ENCODE measurements at places on chromosomes 7 and 10.
A peak's percentile ranks its signal among the peaks of the same experiment; 100 is the strongest.

- no peak for DNase-seq
- no peak overlapping the region for H3K4me3 ChIP-seq
- H3K36me3 ChIP-seq: no peaks in the 10 kb centered on the region
- H3K4me1 ChIP-seq: no peaks in the 10 kb centered on the region
- no peak overlapping the region for H3K27ac ChIP-seq
Measured at GRCh38 chr7:140752533-140752932, 56.0 kb downstream of the NDUFB2 start.

GRCh38 chr7:46811529-46811928 is 770.4 kb downstream of the TNS3 start:
- H3K27me3 ChIP-seq: no peaks in the 10 kb centered on the region
- no peak overlapping the region for H3K27ac ChIP-seq
- no peak overlapping the region for H3K4me3 ChIP-seq
- peaks cover 10% of the 10 kb centered on the region for H3K4me1 ChIP-seq
- DNase-seq: no peak

DNA sequence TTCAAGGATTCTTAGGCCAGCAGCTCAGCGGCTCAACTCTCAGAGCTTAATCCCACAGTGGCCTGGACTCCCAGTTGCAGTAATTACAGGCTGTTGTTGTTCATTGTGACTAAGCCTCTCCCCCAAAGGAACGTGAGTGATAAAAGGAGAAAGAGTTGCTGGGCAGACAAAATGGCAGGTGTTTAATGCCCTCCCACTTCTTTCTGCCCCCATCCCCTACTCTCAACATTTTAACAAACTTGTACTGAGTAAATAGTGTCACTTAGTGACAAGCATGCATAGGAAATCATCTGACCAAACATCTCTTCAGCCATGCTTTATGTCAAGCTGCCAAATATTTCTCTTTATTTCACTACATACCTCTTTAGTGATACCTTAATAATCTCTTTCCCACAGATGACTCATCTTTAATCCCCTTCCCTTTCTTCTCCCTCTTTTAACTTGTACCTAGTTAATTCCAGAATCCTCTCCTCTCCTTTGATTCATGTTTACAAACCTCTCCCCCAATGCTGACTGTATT is 12.4 kb upstream of the MTERF1 start:
- no peaks in the 10 kb centered on the region for H3K36me3 ChIP-seq
- H3K4me1 ChIP-seq: peaks cover 20% of the 10 kb centered on the region
- DNase-seq: no peak
- no peak overlapping the region for H3K27ac ChIP-seq
- H3K4me3 ChIP-seq: no peak overlapping the region
- H3K27me3 ChIP-seq: no peaks in the 10 kb centered on the region

DNA sequence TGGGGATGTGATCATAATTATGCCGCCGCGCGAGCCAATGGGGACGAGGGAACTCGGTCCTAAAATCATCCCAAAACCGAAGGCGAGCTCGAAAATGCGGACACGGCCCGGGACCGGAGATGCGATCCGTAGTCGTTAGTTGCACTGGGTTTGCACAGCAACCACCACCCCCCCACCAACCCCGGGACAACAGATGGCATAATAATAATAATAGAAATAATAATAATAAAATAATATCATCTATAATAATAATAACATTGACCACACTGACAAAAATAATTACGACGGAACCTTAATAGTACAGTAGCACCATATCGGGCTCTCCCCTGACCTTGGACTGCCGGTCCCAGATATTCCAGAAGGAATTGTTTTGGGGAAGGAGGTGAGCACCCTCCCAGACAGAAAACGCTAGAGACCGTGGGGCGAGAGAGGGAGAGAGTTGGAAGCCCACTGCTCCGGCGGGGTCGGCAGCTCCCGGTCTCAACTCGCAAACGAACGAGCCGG is 1.1 kb upstream of the EMX2 start:
- no peak for DNase-seq
- H3K4me3 ChIP-seq: peak overlapping the region; percentile 46
- no peaks in the 10 kb centered on the region for H3K36me3 ChIP-seq
- peaks cover 44% of the 10 kb centered on the region for H3K4me1 ChIP-seq
- H3K27ac ChIP-seq: peak overlapping the region; percentile 44
- peaks cover 67% of the 10 kb centered on the region for H3K27me3 ChIP-seq

GRCh38 chr7:126698446-126698845 is 554.3 kb downstream of the GRM8 start:
- H3K36me3 ChIP-seq: no peaks in the 10 kb centered on the region
- no peak overlapping the region for H3K27ac ChIP-seq
- no peak for DNase-seq
- H3K27me3 ChIP-seq: no peaks in the 10 kb centered on the region
- no peaks in the 10 kb centered on the region for H3K4me1 ChIP-seq
- no peak overlapping the region for H3K4me3 ChIP-seq

DNA sequence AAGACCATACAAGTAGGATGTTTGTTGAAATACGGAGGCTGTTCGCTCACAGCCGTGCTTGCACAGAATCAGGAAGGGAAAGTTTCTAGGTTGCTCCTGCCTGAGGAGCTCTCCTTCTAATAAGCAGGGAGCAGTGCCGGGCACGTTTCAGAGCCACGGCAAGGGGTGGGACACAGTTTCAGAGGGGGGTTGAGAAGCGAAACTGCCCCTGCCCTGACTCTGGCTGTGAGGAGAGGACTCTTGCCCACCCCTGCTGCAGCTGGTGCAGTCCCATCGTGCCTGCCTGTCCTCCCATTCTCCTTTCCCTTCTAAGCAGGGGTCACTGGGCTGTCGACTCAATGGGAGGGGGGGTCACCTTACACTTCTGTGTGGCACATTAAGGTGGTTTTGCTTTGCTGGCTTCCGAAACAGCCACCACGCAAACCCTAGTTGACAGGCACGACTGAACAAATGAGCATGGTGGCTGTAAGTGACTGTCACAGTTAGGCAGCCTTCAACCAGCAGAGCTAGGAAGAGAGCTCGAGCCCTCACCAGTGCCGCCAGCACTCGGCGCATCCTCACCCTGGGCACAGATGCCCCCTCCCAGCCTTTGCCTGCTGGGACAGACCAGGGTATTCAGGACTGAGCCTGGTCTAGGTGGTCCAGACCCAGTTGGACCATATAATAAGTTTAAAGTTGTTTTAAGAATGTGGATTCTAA is 37.5 kb downstream of the ZNF467 start:
- peaks cover 17% of the 10 kb centered on the region for H3K27me3 ChIP-seq
- no peak for DNase-seq
- H3K4me1 ChIP-seq: no peaks in the 10 kb centered on the region
- H3K36me3 ChIP-seq: peaks cover 37% of the 10 kb centered on the region
- no peak overlapping the region for H3K27ac ChIP-seq

GRCh38 chr10:78890506-78890905 is 178.3 kb upstream of the ZMIZ1 start:
- H3K36me3 ChIP-seq: no peaks in the 10 kb centered on the region
- no peak overlapping the region for H3K27ac ChIP-seq
- no peak overlapping the region for H3K4me3 ChIP-seq
- peak; percentile 66 for DNase-seq

GRCh38 chr7:157389951-157390730 is 53.3 kb downstream of the DNAJB6 start:
- H3K4me1 ChIP-seq: peaks cover 12% of the 10 kb centered on the region
- no peak overlapping the region for H3K4me3 ChIP-seq
- no peaks in the 10 kb centered on the region for H3K27me3 ChIP-seq
- no peak overlapping the region for H3K27ac ChIP-seq

GRCh38 chr7:79091661-79092060 is 361.8 kb downstream of the MAGI2 start:
- H3K4me1 ChIP-seq: no peaks in the 10 kb centered on the region
- H3K4me3 ChIP-seq: no peak overlapping the region
- no peak for DNase-seq
- H3K27ac ChIP-seq: no peak overlapping the region
- no peaks in the 10 kb centered on the region for H3K27me3 ChIP-seq
- H3K36me3 ChIP-seq: no peaks in the 10 kb centered on the region

- H3K27ac ChIP-seq: no peak overlapping the region
- peaks cover 6% of the 10 kb centered on the region for H3K4me1 ChIP-seq
- H3K36me3 ChIP-seq: no peaks in the 10 kb centered on the region
- DNase-seq: no peak
- H3K4me3 ChIP-seq: no peak overlapping the region
- H3K27me3 ChIP-seq: no peaks in the 10 kb centered on the region
Measured at GRCh38 chr7:114860206-114860605, 61.7 kb upstream of the MDFIC start.

DNA sequence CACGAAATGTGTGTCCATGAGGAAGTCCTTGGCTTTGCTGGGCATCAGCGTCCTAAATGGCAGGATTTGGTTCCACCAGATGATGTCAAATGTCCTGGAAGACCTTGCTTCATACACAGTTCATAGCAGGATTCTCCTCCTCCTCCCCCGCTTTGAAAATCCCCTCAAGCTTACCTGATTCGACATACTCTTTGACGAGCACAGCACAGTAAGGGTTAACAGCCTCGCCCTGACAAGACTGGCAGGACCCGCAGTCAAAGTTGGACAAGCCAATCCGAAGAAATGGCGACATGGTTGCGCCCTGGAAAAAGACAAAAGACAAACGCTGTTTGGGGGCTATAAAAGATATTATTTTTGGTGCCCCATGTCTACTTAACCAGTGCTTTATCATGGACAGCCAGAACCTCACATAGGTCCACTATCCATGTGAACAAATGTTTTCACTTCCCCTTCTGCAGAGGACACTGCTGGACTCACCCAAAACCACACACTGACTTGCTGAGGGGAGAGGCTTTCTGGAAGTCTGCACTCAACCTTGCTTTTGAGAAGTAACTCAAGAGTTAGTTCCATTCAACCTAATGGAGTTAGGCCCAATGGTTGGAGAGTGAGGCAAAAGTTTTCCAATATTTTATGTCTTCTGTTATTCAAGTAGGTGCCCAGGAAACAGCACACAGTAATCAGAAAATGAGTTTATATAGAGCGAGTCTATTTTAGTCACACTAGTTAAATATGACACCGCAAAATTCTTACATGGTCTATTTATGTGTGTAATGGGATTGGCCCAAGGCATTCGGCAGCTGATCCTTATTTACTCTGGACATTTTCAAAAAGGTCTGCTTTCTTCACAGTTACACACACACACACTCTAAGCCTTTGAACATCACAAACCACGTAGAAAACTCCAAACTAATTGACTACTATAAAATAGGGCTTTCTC is 65.0 kb downstream of the PRKCQ start:
- H3K27me3 ChIP-seq: no peaks in the 10 kb centered on the region
- peak; percentile 60 for DNase-seq
- no peaks in the 10 kb centered on the region for H3K36me3 ChIP-seq
- H3K4me1 ChIP-seq: no peaks in the 10 kb centered on the region

- DNase-seq: no peak
- H3K4me1 ChIP-seq: peaks cover 9% of the 10 kb centered on the region
- H3K4me3 ChIP-seq: no peak overlapping the region
- H3K36me3 ChIP-seq: no peaks in the 10 kb centered on the region
- H3K27ac ChIP-seq: no peak overlapping the region
- H3K27me3 ChIP-seq: no peaks in the 10 kb centered on the region
Measured at GRCh38 chr10:35503578-35503977, 101.6 kb upstream of the GJD4 start.

GRCh38 chr7:47651355-47652317 is 69.7 kb upstream of the TNS3 start:
- no peaks in the 10 kb centered on the region for H3K27me3 ChIP-seq
- peak overlapping the region; percentile 34 for H3K27ac ChIP-seq
- H3K36me3 ChIP-seq: no peaks in the 10 kb centered on the region

DNA sequence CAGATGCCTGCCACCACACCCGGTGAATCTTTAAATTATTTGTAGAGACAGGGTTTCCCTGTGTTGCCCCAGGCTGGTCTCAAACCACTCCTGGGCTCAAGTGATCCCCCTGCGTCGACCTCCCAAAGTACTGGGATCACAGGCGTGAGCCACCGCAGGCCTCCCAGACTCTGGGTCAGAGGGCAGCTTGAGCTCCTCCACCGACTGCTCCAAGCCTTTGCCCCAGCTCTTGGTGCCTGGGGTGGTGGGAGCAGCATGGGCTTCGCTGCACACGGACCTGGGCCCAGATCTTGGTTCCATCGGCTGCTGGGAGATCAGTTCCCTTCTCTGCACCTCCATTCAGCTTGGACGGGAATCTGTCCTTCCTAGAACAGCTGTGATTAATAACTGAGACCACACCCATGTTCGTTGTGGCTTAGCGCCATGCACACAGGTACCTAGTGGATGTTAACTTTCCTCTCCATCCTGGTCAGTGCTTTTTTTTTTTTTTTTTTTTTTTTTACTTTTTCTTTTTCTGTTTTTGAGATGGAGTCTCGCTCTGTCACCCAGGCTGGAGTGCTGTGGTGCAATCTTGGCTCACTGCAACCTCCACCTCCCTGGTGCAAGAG is 125.3 kb downstream of the CUX1 start:
- H3K36me3 ChIP-seq: no peaks in the 10 kb centered on the region
- no peak overlapping the region for H3K4me3 ChIP-seq
- peaks cover 87% of the 10 kb centered on the region for H3K4me1 ChIP-seq

GRCh38 chr10:126670056-126670894 is at the start of gene C10orf90:
TSS of gene C10orf90 (minus strand) at chr10:126670693. CDS start at chr10:126670480, 213 bp downstream.
- H3K4me3 ChIP-seq: no peak within 1 kb of the TSS
- H3K27me3 ChIP-seq: no peaks in the 10 kb centered on the region
- H3K4me1 ChIP-seq: no peaks in the 10 kb centered on the region
- no peak within 1 kb of the TSS for H3K27ac ChIP-seq
- H3K36me3 ChIP-seq: no peaks in the 10 kb centered on the region

DNA sequence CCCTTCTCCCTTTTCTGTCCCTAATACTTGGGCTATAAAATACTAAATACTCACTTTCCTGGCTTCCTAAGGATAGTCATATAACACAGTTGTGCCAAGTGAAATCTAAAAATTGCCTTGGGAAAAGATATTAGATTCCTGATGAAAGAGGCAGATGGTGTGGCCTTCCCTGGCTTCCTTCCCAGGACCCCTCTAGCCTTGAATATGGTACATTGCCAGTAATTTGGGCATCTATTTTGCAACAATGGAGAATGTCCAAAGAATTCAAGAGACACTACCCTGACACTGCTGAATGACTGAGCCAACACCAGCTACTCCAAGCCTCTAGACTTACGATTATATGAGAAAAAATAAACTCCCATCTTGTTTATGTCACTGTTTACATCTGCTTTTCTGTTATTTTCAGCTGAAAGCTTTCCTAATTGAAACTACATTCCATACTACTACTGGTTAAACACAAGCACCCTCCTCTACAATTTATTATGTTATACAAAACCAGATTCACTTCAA is 17.9 kb downstream of the COPG2 start:
- H3K36me3 ChIP-seq: no peaks in the 10 kb centered on the region
- DNase-seq: no peak
- no peak overlapping the region for H3K4me3 ChIP-seq
- no peaks in the 10 kb centered on the region for H3K27me3 ChIP-seq
- no peak overlapping the region for H3K27ac ChIP-seq
- H3K4me1 ChIP-seq: no peaks in the 10 kb centered on the region

DNA sequence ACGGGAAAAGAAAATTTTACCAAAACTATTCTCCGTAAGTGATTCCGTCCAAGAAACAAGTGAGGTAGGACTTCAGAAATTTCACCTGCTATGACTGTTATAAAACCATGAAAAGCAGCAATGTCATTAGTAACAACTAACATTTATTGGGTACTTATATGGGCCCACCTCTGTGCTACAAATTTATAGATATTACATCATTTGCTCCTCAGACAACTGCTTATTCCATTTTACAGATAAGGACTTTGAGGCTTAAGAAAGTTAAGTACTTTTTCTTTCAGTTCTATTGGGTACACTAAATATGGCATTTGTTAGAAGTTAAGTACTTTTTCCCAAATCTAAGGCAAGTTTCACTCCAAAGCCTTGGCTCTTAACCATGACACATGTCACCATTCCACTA is 36.3 kb downstream of the HACD1 start:
- no peak overlapping the region for H3K4me3 ChIP-seq
- H3K36me3 ChIP-seq: no peaks in the 10 kb centered on the region
- DNase-seq: no peak
- H3K4me1 ChIP-seq: no peaks in the 10 kb centered on the region
- H3K27ac ChIP-seq: no peak overlapping the region
